Effector memory CD4-positive, alpha-beta T cell (primary cell): ENCODE measurements at places on chromosomes 4 and X.

DNA sequence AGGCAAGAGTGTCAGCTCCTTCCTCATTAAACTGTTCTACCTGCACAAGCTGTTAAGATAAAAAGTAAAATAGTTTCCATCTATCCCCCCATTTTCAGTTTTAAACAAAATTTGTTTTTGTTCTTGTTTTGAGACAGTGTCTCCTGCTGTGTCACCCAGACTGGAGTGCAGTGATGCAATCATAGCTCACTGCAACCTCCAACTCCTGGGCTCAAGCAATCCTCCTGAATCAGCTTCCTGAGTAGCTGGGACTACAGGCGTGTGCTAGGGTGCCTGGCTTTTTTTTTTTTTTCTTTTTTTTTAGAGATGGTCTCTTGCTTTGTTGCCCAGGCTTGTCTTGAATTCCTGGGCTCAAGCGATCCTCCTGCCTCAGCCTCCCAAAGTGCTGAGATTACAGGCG, 105.4 kb downstream of the HS6ST2 start:
- no peak for DNase-seq
- no peak overlapping the region for H3K27ac ChIP-seq
- no peak overlapping the region for H3K4me3 ChIP-seq
- H3K27me3 ChIP-seq: no peaks in the 10 kb centered on the region

- no peak for DNase-seq
- no peaks in the 10 kb centered on the region for H3K27me3 ChIP-seq
- no peaks in the 10 kb centered on the region for H3K36me3 ChIP-seq
- H3K27ac ChIP-seq: no peak overlapping the region
Measured at GRCh38 chr4:14790494-14790893, 211.8 kb upstream of the CPEB2 start.

- H3K27ac ChIP-seq: no peak overlapping the region
- H3K27me3 ChIP-seq: no peaks in the 10 kb centered on the region
- DNase-seq: no peak
- no peak overlapping the region for H3K4me3 ChIP-seq
- peaks cover 25% of the 10 kb centered on the region for H3K4me1 ChIP-seq
Measured at GRCh38 chrX:9458516-9459078, 6.3 kb upstream of the TBL1X start.

GRCh38 chr4:28444886-28445496, 1584.3 kb downstream of the STIM2 start:
- H3K27ac ChIP-seq: no peak overlapping the region
- no peaks in the 10 kb centered on the region for H3K27me3 ChIP-seq
- H3K4me3 ChIP-seq: no peak overlapping the region
- no peak for DNase-seq
